ENCODE measurements at places on chromosomes 6 and 20.

DNA sequence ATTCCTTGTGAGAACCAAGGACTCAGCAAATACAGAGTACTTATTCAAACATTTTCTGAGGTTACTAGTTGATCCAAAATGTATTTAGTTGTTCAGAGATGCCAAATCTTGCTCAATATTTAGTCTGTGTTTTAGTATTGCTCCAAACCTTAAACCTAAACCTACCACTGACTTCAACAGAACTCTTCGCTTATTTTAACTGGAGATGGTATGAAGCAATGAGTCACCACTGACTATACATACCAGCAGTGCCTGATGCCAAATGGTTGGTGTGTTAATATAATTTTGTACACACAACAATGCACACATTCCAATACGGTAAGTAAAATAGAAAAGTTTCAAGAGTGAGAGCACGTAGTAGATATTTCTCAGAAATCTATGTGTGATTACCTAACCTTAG lies 1.9 kb upstream of the SPTLC3 start:
- no peak for DNase-seq

DNA sequence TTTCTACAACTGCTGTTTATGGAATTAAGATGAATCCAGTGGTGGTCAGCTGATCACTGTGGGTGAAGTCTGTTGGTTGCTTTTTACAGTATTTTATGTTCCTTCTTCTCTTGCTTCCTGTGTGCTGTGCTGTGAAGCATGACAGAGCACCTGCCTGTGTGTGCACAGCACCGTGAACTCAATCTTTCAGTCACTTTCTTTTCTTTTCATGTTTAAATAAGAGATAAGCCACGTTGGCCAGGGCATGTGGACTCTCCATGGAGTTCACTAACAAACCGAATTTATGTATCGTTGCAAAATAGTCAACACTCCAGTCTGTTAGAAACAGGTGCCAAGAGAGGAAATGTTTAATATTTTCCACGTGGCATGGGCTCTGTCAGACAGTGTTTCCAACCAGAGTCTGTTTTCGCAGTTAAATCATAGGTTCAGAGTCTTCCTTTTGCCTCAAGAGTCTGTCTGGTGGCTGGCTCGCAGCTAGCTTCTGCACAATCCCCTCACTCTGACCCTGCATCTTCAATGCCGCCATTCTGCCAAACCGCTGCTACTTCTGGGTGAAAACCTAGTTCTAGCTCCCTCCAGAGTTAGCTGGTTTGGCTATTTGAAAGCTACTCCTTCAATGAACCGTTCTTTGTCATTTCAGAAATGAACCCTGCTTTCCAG lies 73.2 kb downstream of the QRSL1 start:
- DNase-seq = no peak

DNA sequence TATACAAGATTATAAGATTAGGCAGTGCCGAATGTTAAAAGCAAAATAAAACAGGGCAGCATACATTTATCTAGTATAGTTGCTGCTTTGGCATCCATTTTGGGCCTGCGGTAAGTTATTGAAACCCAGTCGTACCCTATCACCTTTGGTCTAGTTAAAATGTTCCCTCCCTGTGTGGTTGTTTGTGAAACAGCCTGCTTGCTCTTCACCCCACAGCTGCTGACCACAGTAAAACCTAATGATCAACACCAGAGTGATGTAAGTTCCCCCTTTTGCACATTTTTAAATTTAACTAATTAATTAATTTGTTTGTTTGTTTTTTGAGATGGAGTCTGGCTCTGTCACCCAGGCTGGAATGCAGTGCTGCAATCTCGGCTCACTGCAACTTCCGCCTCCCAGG lies 50.3 kb upstream of the TXNDC5 start:
- no peak for DNase-seq

GRCh38 chr6:109342506-109342905 lies 39.8 kb downstream of the CD164 start:
- no peak for DNase-seq

DNA sequence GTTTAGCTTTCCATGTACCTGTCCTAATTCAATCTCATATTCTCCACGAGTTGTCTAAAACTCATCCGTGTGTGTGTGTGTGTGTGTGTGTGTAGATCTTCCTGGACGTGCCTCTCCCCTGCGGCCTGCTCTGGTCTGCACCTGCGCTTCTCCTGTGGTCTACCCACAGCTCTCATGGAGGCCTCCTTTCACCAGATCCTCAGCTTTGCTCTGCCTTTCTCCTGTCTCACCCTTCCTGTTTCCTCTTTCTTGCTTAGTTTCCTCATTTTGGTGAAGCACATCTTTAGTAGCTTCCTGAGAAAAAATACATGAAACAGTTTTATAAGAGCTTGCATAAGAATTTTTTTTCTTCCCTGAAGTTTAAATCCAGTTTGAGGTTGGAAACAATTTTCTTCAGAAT lies 18.1 kb downstream of the SLX4IP start:
- DNase-seq = no peak

GRCh38 chr6:32974016-32974333 lies 5.6 kb downstream of the BRD2 start:
- DNase-seq = no peak

- DNase-seq = no peak
These were observed 1.1 kb upstream of the TGM2 start for GRCh38 chr20:38165966-38166702.

DNA sequence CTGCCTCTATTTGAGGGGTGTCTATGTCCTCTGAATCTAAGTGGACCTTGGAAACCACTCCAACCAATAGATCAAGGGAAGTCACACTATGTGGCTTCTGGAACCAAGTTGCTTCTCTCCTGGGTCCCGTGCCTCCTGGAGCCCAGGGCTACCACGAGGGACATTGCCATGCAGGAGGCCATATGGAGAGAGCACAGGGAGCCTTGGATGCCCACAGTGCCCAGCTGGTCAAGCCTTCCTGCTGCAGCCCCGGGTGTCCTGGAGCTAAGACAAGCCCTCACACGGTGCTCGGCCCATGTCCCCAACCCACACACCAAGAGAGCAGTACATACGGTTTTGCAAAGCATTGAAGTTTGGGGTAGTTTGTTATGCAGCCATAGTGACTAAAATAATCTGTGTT lies 231.6 kb downstream of the SYNDIG1 start:
- DNase-seq = no peak

DNA sequence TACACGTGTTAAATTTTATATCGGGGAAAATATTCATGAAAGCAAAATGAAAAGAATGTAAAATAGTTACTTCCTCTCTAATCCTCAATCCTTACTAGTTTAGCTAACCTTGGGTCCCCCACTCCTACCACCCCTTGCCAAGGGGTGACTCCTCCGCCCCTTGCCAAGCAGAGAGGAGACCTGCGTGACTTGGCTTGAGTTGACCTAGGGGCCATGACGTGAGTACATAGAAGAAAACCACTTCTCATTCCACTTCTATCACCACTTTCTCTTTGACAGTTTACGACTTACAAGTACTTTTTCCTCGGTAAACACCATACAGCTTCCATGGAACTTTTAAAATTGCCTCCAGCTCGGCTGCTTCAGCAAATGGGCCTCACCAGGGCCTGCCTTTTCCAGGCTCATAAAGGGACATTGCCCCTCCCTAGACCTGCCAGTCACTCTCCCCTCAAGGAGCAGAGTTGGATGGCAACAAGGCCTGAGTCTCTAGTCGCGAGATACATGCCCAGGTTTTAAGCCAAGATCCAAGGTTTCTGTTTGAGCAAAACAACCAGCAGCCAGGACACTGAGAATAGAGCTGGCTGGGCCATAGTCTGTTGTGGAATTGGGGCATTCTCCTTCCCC lies 29.9 kb downstream of the SDCBP2 start:
- no peak for DNase-seq

- no peak for DNase-seq
These were observed 10.2 kb downstream of the DLL1 start for GRCh38 chr6:170280689-170281045.

- DNase-seq = no peak
These were observed 15.2 kb upstream of the TAAR5 start for GRCh38 chr6:132604635-132605152.

DNA sequence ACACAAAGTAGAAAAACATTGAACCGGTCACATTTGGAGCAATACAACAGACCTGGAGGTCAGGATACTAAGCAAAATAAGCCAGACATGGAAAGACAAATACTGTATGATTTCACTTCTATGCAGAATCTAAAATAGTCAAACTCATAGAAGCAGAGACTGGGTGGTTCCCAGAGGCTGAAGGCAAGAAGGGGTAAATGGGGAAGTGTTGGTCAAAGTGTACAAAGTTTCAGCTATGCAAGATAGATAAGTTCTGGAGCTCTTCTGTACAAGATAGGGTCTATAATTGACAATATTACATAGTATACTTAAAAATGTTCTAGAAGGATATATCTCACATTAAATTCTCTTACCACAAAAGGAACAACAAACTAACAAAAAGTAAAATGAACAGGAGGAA lies 70.3 kb downstream of the TMEM244 start:
- DNase-seq = no peak

GRCh38 chr20:44418069-44418905 lies 57.4 kb upstream of the TTPAL start:
- DNase-seq = no peak

- no peak for DNase-seq
These were observed 303.7 kb downstream of the ESR1 start for GRCh38 chr6:152110886-152111820.

DNA sequence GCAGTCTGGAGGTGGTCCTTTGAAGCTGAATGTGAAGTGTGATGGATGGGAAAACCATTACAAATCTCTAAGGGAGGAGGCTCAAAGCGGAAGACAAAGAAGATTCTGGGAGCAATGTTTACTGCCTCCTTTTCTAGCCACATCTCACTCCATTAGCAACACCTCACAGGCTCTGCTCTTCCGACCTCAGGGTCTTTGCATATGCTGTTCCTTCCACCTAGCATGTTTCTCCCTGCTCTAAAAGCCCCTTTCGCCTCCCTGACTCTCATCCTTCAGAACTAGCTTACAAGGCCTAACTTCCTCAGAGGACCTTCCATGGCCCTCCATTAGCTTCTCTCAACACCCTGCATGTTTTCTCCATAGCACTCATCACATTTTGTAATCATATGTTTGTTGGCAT lies 4.6 kb upstream of the TCP11 start:
- no peak for DNase-seq

- no peak for DNase-seq
These were observed 92.9 kb downstream of the DNAH8 start for GRCh38 chr6:38808039-38808438.

- DNase-seq = no peak
These were observed 25.7 kb upstream of the OGFRL1 start for GRCh38 chr6:71262914-71263313.

- no peak for DNase-seq
These were observed 239.5 kb downstream of the TFAP2A start for GRCh38 chr6:10175362-10175761.

- DNase-seq = no peak
These were observed 284.5 kb downstream of the UST start for GRCh38 chr6:149031201-149031858.

DNA sequence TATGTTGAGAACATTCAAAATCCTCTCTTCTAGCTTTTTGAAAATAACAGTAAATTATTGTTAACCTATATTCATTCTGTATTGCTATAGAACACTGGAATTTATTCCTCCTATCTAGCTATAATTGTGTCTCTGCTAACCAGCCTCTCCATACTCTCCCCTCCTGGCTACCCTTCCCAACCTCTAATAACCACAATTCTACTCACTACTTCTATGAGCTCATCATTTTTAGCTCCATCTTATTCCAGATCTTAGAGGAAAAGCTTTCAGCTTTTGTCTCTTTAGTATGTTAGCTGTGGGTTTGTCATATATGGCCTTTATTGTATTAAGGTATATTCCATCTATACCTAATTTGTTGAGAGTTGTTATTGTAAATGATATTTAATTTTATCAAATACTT lies 108.8 kb downstream of the AIG1 start:
- no peak for DNase-seq

DNA sequence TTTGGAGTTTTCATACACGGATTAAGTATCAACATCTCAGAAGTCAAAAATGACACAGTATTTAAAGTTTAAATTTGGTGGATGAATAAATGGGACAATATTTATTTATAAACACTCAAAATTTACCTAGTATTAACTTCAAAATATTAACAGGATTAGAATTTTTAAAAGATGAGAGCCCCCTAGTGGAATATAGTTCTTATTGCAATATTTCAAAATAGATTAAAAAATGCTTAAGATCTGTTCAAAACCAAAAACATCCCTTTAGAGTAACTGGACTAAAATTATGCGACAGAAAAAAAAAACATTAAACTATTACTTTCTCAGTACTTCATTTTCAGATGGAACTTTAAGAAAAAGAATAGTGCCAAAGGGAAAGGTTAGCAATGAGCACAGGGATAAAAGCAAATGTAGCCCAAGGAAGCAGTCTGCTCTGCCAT lies 56.6 kb downstream of the SNX14 start:
- no peak for DNase-seq

DNA sequence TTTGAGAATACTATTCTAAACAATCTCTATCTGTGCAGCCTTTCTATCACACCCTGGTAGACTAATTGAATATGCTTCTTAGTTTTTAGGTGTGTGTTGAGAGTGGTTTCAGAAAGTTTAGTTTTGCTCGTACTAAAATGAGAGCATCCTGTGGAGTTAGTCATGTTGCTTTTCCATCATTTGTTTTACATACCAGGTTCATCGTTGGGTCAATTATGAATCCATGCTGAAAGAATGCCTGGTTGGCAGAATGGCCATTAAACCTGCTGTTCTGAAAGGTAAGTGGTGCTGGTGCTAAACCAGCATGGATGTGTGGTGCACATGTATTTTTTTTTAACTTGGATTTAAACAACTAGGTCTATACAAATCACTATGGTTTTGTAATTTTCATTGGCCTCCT lies 49.3 kb downstream of the CYB5R4 start:
- no peak for DNase-seq

DNA sequence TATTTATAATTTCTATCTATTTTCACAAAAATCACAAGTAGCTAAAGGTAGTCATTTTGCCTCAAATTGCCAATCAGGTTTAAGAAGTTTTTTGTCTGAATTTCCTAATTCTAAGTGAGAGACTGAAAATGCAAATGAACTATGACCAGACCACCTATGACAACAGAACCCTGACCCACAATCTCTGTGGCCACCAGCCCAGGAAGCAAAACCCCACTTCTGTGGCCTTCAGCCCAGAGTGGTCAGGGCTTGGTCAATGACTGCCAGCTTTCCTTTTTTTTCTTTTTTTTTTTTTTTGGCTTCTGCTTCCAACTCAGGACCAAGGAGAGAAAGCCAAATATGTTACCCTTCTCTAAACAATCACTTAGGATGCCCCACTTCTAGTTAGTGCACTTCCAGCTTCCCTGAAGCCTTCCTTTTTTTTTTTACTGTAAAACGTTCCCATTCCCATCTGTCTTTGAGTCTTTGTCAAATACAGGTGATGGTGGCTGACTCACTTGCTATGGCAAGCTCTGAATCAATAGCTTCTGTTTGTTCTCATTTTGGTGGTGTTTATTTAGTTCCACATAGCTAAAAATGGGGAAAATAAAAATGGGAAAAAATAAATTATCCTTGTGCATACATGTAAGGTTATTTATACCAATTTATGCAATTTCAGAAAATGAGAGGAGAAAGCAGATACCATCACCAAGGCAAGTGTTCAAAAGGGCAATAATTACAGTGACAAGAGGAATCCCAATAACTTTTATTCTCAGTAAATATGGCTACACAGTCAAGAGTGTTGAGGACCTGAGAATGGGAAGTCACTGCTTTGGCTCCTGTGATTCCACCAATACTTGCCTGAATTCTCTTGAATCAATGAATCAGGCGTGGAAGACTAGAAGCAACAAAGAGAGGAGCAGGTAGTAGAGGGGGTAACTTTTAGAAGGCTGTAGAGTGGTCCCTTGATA lies 170.3 kb upstream of the PDE7B start:
- DNase-seq = no peak

- DNase-seq = no peak
These were observed 39.4 kb upstream of the MLIP start for GRCh38 chr6:54071821-54072340.

GRCh38 chr6:146866731-146867414 lies 268.1 kb downstream of the ADGB start:
- DNase-seq = no peak
